ENCODE measurements at places on chromosomes 2 and 18.

DNA sequence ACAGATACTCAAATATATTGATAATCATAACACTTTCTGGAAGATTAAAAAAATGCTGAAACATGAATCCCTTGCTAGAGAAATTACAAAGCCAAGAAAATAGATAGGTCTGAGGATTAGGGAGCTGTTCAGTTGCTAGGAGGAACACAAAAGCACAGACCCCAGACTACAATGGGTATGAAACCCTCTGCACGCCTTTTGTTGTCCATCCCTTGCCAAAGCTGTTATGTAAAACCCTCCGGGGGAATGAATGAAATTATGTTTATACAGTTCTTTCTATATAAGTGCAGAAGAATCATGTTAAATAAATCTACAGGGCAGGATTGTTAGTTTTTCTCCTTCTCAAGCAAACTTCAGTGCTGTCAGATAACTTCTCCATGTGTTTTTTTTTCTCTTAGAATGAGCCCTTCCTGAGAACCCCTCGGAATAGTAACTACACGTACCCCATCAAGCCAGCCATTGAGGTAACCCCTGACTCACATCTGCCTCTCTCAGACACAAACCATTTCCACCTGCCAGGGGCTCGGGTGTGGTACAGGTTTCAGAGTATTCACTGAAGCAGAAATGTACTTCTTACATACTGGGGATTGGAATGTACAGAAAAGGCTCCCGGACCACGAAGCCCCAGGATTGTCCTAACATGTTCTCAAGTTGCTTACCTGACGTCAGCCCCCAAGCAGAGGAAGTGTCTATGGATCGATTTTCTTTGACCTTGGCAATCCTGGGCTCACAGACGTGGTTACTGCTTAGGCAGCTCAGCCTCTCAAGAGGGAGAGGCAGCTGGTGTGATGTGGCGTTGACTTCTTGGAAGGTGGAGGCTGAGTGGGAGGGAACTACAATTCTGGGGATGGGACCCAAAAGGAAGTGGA, 118.0 kb downstream of the PLB1 start:
- peak; percentile 42 for DNase-seq

GRCh38 chr18:9707381-9708056, 582 bp upstream of the RAB31 start:
- DNase-seq, result no peak

DNA sequence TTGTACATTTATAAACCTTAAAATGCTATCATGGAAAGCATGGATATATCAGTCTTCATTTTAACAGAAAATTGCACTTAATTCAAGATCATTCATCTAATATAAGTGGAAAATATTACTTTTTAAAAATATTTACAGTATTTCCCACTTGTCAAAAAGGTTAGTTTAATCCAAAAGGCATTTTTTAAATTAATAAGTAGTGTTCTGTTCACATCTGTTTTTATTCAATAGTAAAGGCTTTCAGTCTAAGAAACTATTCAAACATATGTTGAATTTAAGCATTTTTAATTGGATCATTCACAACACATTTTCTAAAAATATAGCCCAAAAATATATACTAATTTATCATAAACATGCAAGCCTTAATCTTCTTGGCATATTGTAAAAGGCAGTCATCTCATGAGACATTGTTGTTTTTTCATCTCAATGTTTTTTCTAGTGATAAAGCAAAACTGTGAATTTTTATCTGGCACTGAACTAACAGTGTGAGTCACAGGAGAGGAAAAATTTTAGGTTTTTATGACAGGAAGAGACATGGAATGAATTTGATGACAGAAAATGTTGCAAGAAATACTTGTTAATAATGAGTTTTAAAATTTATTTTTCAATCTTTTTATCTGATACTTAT, 1642.5 kb upstream of the TMEFF2 start:
- DNase-seq, result no peak

GRCh38 chr2:134576478-134576877, 142.3 kb downstream of the TMEM163 start:
- DNase-seq, result no peak

DNA sequence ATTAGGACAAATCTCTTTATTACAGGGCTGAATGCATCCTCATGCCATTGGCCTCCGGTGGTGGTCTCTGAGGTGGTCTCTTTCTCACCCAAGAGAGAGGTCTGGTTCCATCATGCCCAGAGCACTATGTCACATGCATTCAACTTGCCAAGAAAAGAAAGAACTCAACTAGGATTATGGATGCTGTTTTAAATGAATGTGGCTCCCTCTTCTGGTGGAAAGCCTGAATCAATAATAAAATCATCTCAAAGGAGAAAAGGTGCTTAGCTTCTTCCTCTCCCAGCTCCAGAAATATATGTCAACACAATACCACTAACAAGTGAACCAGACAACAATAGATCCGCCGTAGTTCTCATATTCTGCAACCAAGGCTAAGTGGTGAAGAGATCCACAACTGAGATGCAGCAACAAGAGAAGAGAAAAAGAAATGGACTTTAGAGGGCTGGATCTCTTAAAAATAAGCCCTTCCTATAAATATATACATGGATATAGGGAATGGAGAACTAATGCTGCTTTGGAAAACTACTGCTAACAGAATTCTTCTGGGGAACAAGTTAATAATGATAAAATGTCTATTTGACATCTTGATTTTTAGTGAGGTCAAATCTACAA, 396.8 kb downstream of the NCKAP5 start:
- DNase-seq, result no peak

- no peak for DNase-seq
These were observed 330.5 kb downstream of the ETAA1 start for GRCh38 chr2:67727623-67728022.

DNA sequence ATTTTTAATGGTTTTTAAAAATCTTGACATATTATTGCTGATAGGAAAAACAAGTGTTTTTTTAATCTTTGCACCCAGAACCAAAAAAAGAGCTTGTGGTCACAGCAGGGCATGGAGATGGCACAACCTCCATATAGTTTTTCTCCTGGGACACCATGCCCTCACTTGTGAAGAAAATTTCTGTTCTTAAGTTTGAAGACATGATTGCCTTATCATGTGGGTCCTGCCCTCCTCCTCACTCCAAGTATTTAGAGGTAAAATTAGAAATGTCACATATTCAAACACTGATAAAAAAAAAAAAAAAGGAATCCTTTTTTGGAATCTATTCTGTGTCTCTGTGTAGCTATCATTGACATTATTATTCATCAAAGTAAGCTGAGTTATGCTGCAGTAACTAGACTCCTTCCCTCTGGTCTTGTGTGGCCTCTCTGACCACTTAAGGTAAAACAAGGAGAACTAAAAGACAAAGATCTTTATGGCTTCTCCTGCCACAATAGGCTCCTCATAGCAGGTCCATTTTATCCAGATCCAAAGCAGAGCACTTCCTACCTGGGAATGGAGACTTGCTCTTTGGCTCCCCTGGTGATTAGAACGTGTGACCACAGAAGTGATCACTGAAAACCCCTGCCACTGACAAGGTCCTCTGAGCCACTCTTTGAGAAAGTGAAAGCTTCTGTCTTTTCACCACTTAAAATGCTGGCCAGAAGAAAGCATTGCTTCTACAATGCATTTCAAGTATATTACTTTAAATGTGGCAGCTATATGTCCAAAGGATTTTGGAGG, 19.8 kb downstream of the ADD2 start:
- no peak for DNase-seq

- DNase-seq, result no peak
These were observed 113.7 kb downstream of the TTC27 start for GRCh38 chr2:32741575-32741974.

DNA sequence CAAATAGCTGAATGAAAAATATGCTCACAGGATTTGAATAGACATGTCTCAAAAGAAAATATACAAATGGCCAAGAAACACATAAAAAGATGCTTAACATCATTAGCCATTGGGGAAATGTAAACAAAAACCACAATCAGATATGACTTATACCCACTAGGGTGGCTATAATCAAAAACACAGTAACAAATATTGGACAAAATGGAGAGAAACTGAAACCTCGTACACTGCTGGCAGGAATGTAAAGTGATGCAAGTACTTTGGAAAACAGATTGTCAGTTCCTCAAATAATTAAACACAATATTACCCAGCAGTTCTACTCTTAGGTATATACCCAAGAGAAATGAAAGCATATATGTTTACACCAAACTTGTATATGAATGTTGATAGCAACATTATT, 213.0 kb downstream of the PHLPP1 start:
- no peak for DNase-seq

- no peak for DNase-seq
These were observed 227.4 kb upstream of the CHST9 start for GRCh38 chr18:27412556-27412955.

- DNase-seq, result no peak
These were observed 98.0 kb downstream of the ANKRD44 start for GRCh38 chr2:197212344-197213262.

DNA sequence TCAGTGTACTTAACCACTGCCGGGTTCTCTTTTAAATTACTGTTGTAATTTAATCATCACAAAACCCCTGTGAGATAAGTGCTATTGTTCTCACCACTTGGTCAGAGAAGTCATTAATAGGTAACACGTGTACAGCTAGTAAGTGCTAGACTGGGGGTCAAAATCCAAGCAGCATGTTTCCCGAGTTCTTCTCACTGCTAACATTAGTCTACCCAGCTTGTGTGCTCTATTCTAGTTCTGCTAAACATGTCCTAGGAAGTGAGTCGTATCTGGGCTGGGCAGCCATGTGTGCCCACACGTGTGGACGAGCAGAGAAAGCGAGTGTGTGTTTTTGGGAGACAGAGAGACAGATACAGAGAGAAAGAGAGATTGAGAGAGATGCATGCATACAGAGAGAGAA, 94.1 kb downstream of the BIN1 start:
- DNase-seq, result no peak

DNA sequence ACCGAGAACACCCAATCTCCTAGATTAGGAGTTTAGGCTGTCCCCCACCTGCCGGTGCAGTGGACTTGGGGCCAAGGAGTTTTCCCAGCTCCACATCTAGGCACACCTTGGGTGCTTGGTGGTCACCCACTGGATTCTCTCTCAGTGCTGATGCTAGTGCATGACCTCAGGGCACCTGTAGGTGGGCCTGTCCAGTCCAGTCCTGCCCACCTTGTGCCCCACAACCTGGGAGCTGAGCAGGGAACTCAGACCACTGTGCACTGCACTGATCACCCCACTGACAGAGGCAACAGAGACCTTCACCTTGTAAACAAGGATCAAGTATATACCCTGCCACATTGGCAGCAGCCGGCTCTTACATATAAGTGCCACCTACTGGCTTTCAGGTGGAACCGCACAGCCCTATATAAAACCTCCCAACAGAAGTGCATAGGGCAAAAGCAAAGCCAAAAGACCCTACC, 12.7 kb upstream of the CDH19 start:
- DNase-seq, result no peak

DNA sequence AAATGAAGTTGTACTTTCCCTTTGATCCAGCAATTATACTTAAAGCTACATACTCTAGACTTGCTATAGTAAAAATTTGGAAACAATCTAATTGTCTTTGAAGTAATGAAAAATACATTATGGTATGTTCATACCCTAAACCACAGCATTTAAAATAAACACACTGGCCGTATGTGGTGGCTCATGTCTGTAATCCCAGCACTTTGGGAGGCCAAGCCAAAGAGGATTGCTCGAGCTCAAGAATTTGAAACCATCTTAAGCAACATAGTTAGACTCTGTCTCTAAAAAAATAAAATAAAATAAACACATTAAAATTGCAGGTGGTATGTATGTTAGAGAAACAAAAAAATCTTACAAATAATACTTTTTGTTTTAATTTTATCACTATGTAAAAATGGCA, 208.1 kb upstream of the KLHL14 start:
- DNase-seq, result no peak

DNA sequence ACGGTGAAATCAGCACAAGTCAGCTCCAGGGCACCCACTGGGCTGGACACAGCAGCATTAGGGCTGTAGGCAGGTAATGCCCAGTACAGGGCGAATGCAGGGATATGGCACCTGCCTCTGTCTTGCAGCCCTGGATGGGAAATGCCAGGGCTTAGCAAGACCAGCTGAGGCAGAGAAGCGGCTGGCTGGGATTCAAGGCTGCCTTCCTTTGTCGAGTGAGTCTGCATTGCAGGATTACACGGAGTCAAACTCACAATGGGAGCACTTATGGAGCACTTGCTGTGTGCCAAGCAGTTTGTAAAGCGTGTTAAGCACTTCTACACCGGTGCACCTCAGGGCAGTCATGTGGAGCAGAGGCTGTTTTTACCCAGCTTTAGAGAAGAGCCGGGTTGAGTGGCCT, 87.3 kb upstream of the HDAC4 start:
- DNase-seq, result no peak

DNA sequence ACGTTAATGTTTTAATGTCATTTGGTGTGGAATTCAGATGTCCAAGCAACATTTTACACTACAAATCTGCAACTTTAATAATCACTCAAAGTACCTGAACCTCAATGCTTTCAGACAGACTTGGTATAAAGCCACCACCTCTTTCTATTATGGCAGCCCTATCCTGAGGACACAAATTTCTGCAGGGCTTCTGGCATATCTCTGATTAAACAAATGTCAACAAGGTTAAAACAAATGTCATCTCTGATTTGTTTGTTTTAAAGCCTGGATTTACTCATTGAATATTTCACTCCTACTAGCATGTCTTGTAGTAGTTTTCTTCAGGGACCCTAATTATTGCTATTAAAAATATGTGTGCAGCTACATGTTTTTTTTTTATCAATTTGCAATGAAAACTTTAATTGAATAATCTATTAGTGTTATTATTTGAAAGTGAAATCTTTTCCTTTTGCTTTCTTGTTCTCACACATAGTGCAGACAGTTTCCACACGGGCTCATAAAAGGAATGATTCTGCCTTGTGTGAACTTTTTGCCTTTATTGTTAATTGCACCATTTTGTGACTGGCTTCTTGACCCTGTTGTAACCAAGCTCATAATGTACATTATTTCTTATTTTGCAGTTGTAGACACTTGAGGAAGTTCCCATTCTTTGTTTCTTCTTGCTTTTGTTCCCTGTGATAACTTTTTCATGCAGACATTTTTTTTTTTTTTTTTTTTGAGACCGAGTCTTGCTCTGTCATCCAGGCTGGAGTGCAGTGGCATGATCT, 30.1 kb downstream of the IL37 start:
- no peak for DNase-seq

DNA sequence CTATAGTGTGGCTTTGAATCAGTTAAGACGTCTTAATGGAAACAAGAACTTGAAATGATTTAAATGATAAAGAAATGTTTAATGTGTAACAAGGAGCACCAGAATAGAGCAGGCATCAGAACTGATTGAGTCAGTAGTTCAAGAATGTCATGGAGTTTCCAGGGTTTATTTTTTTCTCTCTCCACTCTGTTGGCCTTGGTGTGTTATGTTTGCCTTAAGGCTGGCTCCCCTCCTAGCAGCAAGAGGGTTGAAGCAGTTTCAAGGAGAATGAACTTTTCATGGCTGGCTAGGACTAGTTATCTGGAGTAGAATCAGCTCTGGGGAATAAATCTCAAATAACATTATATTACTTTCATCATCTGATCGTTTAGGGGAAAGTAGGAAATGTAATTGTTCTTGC, 13.4 kb upstream of the GLS start:
- no peak for DNase-seq

GRCh38 chr2:44169155-44169898, 652 bp downstream of the PPM1B start:
- DNase-seq, result peak; percentile 48

- no peak for DNase-seq
These were observed 28.5 kb downstream of the MBP start for GRCh38 chr18:77103991-77104531.

GRCh38 chr18:40307627-40308026, 1647.4 kb upstream of the PIK3C3 start:
- no peak for DNase-seq

GRCh38 chr2:142190805-142191204, 60.0 kb upstream of the LRP1B start:
- no peak for DNase-seq

All from activated naive CD4-positive, alpha-beta T cell treated with Interleukin-2 at 50 U/mL for 16 hours (primary cell).